ENCODE measurements at places on chromosomes 2 and 18.

DNA sequence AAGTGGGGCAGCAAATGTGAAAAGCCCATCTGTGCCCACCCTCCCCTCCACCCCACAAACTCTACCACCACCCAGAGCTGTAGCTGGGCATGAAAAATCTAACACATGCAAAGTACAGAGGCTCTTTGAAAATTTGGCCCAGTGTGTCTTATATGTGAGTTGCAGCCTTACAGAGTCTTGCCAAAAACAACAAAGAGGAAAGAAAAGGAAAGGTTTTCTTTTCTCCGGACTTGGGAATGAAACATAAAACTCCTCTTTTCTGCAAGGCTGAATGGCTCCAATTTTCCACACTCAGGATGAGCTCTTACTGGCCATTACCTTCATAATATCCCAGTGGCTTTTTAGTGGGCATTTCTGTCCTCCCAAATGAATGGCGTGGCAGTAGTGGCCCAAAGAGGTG, 27.9 kb upstream of the POU3F3 start:
- no peak for DNase-seq

DNA sequence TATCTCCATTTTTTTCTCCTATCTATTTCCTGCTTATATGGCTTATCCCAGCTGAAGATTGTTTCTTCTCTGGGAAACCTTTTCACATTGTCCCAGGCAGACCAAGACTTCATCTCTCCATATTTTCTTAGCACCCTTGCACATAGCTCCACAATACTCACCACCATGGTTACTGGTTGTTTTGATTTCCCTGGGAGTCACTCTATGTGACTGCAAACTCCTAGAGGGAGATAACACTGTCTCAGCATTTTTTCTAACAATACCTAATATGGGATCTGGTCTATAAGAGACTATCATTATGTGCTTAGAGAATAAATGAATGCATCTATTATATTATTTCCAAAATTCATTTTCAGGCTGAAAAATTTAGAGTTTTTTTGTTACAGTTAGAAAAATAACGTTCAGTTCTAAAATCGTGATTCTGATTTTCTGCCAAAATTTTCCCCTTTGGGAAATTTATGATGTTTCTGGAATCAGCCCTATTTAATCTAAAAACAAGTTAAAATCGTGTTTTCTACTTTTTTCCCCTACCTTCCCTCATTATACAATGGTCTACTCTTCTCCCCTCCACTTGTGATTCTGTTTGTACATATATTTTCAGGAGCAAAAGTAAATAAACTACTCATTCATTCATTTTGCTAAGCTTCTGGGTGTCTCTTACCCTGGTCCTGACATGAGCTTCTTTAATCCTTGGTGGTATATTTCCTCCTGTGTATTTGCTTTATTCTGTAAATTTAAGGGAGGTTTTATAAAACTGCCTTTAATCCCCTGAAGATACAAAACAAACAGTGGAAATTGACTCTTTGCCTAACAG, 95.4 kb downstream of the HNMT start:
- no peak for DNase-seq

GRCh38 chr2:205903549-205904129, 182.3 kb downstream of the INO80D start:
- DNase-seq = no peak

DNA sequence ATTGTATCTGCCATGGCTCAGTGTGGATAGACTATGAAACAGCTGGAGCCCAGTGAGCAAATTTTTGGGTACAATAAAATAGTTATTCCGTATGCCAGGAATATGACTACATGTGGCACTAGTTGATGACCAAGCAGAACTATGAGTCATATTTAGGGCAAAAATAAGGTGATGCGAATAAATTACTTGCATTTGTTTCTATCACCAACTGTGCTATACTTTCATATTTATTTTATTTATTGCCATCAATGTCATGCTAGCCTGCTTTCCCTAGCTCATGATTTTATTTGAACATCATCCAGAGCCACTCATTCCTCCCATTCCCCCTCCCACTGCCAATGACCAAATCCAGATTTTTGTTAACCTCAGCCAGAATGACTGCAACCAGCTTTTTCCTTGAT, 13.3 kb upstream of the FAP start:
- DNase-seq = no peak

DNA sequence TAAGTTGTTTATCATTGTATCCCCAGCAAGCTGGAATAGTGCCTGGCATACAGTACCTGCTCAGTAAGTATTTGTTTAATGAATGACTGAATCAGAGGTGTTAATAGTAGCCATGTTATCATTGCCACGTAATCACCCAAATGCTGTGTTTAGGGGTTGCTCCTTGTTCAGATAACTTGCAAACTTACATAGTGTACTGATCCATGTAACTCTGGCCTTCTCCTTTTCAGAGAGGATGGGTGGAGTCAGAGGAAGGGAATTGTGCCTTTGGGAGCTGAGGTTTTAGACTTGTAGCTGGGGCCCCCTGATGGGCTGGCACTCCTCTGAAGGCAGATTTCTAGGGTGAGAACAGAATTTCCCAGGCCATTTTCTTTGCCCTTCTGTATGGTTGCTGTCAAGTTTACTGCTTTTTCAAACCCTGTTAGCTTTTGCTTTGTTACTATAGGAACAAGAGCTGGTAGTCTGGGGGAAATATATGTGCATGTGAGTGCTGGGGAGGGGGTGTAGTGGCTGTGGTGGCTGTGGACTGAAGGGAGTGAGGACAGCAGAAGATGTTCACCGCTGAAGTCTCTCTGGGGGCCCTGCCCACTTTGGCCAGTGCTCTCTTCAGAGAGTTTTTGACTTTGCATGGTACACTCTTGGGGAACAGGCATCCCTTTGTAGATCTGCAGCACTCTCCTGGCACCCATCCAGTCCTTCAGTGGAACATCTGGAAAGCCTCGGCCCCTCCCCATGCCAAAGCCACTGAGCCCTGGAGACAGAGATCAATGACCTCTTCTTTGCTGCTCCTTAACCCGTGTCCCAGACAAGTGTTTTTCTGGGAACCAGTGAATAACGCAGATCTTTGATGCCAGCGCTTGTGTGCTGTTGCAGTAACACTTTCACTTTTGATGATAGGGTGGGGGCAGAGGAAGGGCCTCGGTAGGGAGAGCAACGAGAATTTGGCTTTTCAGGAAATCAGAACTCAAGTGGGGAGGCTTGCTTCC, 209.0 kb downstream of the PRKCE start:
- no peak for DNase-seq

DNA sequence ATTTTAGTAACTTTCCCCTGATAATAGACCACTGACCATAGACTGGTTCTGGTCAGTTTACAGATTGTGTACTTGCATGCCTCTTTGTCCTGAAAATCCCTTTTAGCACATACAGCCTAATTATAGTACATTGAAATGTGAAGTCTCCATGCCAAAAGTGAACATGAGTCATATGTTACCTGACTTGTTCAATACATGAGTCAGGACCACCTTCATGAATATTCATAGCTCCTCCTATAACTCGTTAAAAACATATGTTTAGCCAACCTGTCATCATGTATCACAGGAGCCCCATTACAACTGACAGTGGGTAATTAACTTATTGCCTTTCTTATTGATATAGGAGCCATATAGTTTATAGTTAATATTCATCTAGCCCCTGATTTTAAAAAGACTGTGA, 78.6 kb downstream of the SH3YL1 start:
- no peak for DNase-seq

GRCh38 chr2:203453858-203454451, 81.1 kb downstream of the RAPH1 start:
- no peak for DNase-seq

DNA sequence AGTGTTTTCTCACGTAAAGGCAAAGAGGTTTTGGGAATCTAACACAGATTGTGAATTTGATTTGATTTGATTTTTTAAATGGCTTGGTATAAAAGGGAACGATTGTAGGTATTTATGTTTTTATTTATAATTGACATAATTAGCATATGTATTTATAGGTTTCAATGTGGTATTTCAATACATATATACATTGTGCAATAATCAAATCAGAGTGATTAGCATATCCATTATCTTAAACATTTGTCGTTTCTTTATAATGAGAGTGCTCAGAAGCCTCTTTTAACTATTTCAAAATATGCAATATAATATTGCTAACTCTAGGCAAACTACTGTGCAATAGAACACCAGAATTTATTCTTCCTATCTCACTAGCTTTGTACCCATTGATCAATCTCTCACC, 35.1 kb upstream of the CDH2 start:
- DNase-seq = no peak

- DNase-seq = no peak
Observed at GRCh38 chr2:145066856-145067548, 547.1 kb upstream of the ZEB2 start.

DNA sequence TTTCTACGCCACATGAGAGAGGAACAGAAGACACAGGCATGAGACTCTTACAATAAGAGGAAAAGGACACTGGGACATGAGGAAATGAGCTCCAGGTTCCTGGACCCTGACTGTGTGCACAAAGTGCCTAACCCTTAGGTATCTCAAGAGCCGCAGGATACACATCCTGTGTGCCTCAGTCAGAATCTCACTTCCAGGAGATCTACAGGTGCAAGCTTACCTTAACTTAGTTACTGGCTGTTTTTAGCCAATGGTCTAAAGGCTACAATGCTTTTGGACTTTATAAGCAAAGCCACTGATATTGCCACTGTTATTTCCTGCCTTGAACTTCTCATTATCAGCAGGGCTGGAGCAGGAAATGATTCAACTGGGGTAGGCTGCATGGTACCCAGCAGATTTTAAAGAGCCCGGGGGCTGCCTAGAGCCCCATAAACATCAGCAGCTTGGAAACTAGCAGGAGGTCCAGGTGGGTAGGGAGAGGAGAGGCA, 254.4 kb downstream of the ZNF521 start:
- DNase-seq = no peak

GRCh38 chr18:50721451-50722120, 98.2 kb downstream of the MRO start:
- DNase-seq = no peak
